Stimulated activated CD4-positive, alpha-beta T cell treated with anti-CD3 and anti-CD28 coated beads, Interleukin-15, amount 100 ng/mL, for 1 hour (primary cell): ENCODE measurements at places on chromosomes 11 and 22.

GRCh38 chr22:43878831-43879550, 12.8 kb downstream of the PNPLA5 start:
- DNase-seq: no peak

GRCh38 chr11:78083021-78083420, 3.4 kb upstream of the NDUFC2 start:
- DNase-seq: no peak

DNA sequence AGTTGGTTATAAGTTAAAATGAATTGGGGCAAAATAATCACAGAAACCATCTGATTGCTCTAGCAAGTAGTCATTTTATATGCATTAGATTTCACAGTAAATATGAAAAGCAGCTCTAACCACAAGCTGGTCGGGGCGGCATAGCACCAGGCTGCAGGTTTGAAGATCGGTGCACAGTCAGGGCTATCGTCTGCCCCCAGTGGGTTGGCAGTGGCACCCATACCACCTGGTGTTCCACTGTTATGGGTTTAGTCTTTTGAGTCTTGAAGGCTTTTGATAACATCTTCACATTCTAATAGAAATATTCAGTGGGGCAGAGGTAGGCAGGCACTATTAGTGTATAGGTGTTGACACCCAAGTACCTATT, 62.1 kb downstream of the GRK3 start:
- DNase-seq: no peak

DNA sequence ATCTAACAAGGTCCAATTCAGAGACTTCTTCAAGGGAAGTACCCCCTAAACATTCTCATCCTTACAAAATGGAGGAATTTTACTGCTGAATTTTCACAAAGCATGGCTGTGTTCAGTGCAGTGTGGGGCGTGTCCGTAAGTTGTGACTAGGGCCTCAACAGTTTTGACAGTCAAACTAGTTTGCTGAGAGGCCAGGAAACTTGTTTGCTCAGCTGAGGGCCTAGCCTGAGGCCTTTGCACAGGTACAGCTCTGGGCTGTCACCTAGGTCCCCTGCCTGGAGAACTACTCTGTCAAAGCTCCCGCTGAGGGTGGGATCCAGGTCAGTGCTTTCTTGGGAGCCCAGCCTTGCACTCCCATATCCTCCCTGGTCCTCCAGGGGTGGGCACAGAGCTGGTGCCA, 27.9 kb downstream of the TCP11L1 start:
- no peak for DNase-seq

DNA sequence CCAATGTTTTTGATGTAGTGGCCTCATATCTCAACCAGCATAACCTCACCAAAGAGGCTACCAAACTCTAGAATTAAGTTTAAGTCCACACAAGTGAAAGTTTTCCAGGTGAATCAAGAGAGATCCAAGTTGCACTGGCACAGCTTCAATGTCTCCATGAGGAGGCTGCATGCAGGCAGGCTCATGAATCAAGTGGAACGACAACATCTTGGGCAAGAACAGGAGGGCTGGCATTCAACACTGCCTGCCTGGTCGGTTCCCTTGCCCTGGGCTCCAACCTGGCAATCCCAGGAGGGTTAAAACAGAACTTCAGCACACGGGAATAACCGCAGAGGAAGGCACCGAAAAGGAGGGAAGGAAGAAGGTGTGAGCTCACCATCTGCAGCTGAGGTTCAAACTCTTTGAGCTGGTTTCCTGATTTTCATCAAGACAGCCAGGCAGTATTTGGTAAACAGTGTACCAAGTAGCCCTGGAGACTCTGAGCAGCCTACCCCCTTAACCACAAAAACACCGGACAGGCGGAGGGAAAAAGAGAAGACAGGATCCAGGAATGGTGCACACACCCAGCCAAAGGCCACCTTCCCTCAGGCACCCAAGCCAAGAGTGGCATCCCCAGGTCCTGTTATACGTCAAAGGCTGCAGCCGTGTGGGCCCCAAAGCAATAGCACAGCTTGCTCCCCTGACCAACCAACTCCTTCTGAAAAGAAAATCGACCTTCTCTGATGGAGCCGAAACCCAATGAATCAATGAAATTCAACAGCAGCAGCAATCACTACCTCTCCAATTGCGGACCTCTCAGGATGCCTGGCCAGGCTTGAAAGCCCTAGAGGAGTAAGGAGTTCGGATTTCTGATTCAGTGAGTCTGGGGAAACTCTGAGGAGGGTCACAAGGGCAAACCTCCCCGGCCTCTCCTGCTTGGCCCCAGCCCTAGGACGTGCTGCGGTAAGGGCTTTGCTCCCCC, 1.3 kb downstream of the PACSIN2 start:
- DNase-seq: no peak

GRCh38 chr11:13288375-13289029, 10.9 kb downstream of the BMAL1 start:
- DNase-seq: no peak

DNA sequence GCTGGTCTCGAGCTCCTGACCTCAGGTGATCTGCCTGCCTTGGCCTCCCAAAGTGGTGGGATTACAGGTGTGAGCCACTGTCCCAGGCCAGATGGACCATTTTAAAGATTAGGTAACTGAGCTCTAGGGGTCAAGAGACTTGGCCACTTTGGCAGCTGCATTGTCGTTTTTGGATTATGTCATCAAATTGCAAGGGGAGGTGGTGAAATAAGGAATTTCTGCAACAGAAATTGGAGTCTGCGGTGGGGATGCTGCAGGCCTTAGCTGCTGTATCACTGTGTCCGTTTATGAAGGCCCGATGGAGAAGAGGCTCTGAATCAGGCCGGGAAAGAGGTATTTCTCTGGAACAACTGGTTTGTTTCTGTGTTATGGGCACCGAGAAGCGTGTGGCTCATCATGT, 34.6 kb downstream of the PTPRJ start:
- DNase-seq: no peak

DNA sequence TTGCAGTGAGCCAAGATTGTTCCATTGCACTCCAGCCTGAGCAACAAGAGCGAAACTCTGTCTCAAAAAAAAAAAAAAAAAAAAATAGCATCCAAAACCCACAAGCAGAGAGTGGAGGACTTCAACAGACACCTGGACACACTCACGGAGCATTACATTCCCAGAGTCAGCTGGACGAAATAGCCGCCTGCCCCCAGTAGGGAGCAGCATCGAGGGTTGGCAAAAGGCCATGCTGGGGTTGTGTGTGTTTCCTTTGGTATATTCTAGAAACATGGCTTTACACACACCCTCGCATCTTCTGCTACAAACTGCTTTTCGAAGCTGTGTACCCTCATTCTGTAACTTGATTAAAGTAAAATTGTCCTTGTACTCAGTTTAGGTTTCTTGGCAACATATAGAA, 5.3 kb downstream of the ADA2 start:
- DNase-seq: no peak

- no peak for DNase-seq
Observed at GRCh38 chr11:118527109-118527508, at the start of gene TTC36. Gene TTC36, plus strand, starts transcription at chr11:118527474. Its CDS starts 21 bp downstream, at chr11:118527495.

DNA sequence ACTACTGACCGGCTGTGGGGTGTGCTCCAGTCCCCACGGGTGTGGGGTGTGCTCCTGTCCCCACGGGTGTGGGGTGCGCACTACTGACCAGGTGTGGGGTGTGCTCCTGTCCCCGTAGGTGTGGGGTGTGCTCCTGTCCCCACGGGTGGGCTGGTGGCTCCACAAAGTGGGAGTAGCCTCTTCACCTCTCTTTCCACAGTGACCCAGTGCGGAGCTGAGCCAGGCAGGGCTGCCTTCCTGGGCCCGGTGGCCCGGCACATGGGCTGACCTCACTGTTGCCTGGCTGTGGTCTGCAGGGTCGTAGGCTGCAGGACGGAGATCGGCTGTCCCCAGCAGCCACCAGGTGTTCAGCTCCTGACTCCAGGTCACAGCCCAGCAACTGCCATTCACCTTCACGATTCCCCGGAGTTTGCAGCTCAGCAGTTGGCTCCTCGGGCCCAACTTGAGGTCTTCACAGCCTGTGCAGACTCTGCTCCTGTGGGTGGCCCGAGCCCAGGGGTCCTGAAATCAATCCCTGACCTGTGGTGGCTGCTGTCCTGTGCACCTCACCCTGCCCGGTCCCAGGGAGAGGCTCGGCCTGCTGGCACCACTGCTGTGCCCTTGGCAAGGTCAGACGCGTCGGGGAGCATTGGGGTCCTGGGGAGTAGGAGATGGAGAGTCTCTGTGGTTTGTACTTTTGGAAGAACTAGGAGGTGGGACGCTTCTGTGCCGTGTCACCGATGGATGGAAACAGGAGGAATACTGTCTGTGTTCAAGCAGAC, 414.3 kb downstream of the TBC1D22A start:
- no peak for DNase-seq

DNA sequence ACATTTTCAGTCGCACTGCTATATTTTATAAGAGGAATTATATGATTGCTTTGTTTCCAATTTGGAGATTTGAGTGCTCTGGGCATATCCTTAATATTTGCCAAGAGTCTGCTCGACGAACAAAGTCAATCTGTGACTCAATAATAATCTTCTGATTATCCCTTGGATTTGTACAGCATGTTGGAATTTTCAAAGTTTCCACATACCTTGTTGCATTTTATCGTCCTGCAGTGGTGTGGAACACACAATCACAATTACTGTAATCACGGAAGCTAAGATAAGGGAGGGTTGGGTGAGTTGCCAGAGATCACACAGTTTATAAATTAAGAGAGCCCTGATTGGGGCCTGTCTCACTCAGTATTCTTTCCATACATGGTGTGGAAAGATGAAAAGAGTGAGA, 189.3 kb downstream of the GUCY1A2 start:
- no peak for DNase-seq

GRCh38 chr11:112608509-112608908, 347.8 kb upstream of the PLET1 start:
- no peak for DNase-seq

DNA sequence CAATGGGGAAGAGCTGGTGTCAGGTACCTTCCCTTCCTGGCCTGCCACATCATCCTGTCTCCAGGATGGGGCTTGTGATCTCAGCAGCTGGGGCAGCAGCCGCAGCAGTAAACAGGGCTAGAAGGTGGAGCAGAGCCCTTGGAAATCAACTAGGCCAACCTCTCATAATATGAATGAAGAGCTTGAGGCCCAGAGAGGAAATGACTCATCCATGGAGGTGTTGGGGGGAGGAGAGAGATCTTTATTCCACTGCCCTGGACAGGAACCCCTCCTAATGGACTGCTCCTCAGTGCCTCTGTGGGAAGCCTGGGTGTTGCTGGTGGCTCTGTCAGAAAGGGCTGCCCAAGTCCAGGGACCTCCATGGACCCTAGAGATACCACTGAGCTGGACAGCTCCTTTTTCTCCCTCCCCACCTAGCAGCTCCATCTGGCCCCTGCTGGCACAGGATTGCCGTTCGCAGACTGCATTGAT, 111.8 kb downstream of the OSBP2 start:
- no peak for DNase-seq

GRCh38 chr11:102683277-102683676, 22.3 kb downstream of the MMP27 start:
- no peak for DNase-seq

- no peak for DNase-seq
Observed at GRCh38 chr11:44608651-44608990, 43.2 kb downstream of the CD82 start.
